Cortex of kidney (tissue), 1 donor: ENCODE measurements at places on chromosomes 2 and 18.

DNA sequence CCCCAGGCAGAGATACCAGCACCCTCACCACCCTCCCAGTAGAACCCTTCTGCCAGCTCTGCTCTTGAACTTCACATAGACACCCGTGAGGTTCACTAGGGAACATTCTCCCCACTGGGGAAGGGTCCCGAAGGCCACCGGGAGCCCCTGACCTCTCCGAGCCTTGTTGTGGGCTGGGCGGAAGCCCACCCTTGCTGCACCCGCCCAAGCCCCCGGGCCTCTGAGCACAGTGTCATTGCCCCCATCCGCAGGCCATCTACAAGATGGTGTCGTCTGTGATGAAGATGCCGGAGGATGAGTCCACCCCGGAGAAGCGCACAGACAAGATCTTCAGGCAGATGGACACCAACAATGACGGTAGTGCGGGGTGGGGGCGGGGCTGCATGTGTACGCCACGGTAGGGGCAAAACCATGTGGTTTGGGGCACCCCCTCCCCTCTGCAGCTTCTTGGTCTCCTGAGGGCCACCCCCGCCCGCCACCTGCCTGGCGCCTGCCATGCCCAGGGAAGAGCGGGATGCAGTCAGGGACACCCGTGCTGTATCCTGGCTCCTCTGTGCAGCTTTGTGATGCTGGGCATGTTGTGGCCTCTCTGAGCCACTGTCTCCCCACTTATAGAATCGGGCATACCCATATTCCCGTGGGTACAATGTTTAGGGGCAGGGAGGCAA lies 25.3 kb downstream of the ODC1 start:
- no peak for DNase-seq

DNA sequence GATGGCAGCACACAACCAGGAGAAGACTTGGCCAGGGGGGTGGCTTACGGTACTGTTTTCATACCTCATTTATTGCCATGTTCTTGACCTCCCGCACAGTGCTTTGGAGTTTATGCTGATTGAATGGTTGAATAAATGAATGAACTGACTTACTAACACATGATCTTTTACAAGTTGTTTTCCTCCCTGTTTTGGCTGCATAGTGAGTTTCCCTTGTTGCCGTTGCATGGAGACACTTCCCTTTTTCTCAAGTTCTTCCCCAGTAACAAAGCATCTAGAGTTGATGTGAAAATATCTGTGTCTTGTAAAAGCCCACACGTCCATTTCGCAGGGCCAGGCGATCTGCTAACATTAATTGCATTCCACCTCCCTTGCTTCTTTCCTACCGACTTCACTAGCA lies 35.7 kb upstream of the RAB1A start:
- no peak for DNase-seq

- no peak for DNase-seq
Observed at GRCh38 chr2:154568413-154568812, 130.1 kb upstream of the KCNJ3 start.

- DNase-seq, result no peak
Observed at GRCh38 chr2:10402062-10402585, 46.0 kb downstream of the ODC1 start.

- no peak for DNase-seq
Observed at GRCh38 chr2:41413813-41414485, 633.9 kb upstream of the PKDCC start.

- DNase-seq, result no peak
Observed at GRCh38 chr2:40458271-40458794, 6.4 kb upstream of the SLC8A1 start.

DNA sequence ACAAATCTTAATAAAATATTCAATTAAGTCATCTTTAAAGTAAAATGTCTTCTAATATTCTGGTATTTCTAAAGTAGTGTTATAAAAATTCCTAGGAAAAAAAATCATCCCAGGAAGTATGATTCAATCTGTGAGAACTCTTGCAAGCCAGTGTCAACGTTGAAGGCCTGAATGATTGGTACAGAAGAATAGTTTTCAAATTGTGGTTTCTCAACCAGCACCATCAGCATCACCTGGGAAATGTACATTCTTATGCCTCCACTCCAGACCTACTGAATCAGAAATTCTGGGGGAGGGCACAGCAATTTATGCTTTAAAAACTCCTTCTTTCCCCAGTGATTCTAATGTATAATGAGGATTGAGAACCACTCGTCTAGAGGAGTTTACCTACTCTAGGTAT lies 62.3 kb upstream of the C2orf15 start:
- no peak for DNase-seq

DNA sequence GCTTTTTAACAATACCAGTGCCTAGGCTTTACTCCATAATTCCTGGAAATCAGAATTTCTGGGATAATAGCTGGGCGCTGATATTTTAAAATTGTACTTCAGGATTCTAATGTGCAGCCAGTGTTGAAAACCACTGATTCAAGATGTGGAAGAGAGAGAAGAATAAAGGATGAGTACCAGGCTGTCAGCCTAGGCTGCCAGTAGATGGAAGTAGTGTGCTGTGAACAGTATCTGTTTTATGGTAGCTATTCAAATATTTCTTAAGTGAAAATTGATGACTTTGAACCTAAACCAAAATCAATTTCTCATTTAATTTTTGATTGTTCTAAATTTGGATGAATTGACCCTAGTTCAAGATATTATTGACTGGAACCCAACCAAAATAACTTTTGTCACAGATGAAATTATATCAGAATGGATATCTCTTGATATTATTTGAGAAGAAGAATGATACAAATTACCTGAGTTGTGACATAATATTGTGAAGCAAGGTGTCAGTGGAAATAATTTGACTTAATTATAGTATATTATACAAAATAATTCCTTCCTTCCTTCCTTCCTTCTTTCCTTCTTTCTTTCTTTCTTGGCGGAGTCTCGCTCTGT lies 88.0 kb downstream of the COMMD1 start:
- no peak for DNase-seq

- DNase-seq, result no peak
Observed at GRCh38 chr18:63164396-63164795, 155.2 kb downstream of the BCL2 start.
